RWPE2 (cell line): ENCODE measurements at places on chromosomes 11 and 22.

- H3K27me3 ChIP-seq: no peaks in the 10 kb centered on the region
- H3K4me1 ChIP-seq: no peaks in the 10 kb centered on the region
- no peaks in the 10 kb centered on the region for H3K36me3 ChIP-seq
- no peak for DNase-seq
- H3K4me3 ChIP-seq: no peak overlapping the region
These were observed 195.3 kb downstream of the BRD1 start for GRCh38 chr22:49632199-49633009.

- H3K4me3 ChIP-seq: no peak overlapping the region
- DNase-seq: peak; percentile 60
- peaks cover 6% of the 10 kb centered on the region for H3K4me1 ChIP-seq
- no peaks in the 10 kb centered on the region for H3K36me3 ChIP-seq
- no peak overlapping the region for H3K27ac ChIP-seq
- H3K27me3 ChIP-seq: no peaks in the 10 kb centered on the region
These were observed 32.2 kb upstream of the CARS1 start for GRCh38 chr11:3089236-3090061.

DNA sequence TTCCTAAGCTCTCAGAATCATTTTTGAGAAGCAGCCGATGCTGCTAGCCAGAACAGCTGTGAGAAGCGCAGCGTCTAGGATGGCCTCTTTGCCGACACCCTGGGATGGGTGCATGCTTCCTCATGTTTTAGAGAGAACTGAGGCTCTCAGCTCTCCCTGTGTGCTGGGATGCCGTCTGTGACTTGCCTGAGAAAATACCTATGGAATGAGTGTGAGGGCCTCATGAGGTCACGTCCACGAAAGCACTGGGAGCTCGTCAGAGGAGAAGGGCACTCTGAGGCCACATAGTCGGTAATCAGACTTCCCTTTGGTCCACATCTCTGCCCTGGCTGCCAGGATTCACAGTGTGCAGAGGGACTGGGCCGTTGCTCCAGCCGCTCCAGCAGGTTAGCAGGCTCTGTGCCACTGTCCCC, 54.7 kb downstream of the MICAL3 start:
- no peak overlapping the region for H3K4me3 ChIP-seq
- peak overlapping the region; percentile 93 for H3K27ac ChIP-seq
- H3K36me3 ChIP-seq: peaks cover 15% of the 10 kb centered on the region; the same call in 1 of the 2 replicates
- peaks cover 42% of the 10 kb centered on the region for H3K4me1 ChIP-seq
- no peak for DNase-seq

- no peaks in the 10 kb centered on the region for H3K36me3 ChIP-seq
- no peak overlapping the region for H3K27ac ChIP-seq
- no peaks in the 10 kb centered on the region for H3K27me3 ChIP-seq
- no peak overlapping the region for H3K4me3 ChIP-seq
These were observed 124.8 kb downstream of the ATG16L2 start for GRCh38 chr11:72939031-72939430.

- no peaks in the 10 kb centered on the region for H3K27me3 ChIP-seq
- no peak overlapping the region for H3K4me3 ChIP-seq
- DNase-seq: no peak
- H3K4me1 ChIP-seq: no peaks in the 10 kb centered on the region
- H3K36me3 ChIP-seq: peaks cover 44% of the 10 kb centered on the region
These were observed 41.7 kb downstream of the BRD1 start for GRCh38 chr22:49785841-49786471.

DNA sequence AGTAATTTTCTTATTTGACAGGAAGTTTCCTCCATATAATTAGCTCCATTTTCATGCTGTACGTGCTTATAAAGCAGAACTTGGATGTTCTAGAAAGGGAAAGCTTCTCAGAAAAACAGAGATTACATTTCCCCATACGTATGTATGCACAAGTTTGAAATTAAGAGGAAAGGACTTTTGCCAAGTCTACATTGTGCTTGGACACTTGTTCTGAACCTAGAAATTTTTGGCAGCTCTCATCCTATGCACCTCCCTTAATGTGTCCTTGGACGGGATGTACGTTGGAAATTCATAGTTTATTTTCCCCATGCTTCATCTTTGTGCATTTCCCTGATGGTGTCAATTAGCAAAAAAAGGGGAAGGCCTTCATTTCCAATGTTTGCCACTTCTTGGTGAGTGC, 322.7 kb downstream of the BLID start:
- H3K36me3 ChIP-seq: no peaks in the 10 kb centered on the region
- no peaks in the 10 kb centered on the region for H3K27me3 ChIP-seq
- H3K27ac ChIP-seq: no peak overlapping the region
- no peak overlapping the region for H3K4me3 ChIP-seq
- no peak for DNase-seq

- no peak for DNase-seq
- no peaks in the 10 kb centered on the region for H3K27me3 ChIP-seq
- peaks cover 19% of the 10 kb centered on the region for H3K4me1 ChIP-seq
These were observed 50.9 kb downstream of the ARFGAP3 start for GRCh38 chr22:42805998-42806830.

DNA sequence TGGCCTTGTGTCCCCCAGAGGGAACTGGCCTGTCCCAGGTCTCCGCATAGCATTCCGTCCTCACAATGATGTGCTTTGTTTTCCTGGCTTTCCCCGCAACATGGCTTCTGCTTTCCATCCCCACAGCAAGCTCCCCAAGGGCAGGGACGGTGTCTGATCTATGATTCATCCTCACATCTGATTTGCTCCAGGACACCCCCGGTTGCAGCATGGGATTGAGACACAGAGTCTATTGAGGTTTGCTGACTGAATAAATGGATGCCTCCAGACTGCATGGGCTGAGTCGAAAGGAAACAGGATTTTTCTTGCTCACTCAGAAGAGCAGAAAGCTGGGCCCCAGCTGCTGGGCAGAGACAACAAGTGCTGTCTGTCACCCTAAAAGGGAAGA, 40.2 kb downstream of the LMO1 start:
- DNase-seq: no peak
- H3K4me3 ChIP-seq: no peak overlapping the region
- H3K27me3 ChIP-seq: no peaks in the 10 kb centered on the region

GRCh38 chr11:37503411-37504059, 905.5 kb upstream of the RAG2 start:
- H3K4me1 ChIP-seq: peaks cover 50% of the 10 kb centered on the region
- H3K36me3 ChIP-seq: no peaks in the 10 kb centered on the region
- peak overlapping the region; percentile 97 for H3K27ac ChIP-seq
- no peak for DNase-seq
- no peaks in the 10 kb centered on the region for H3K27me3 ChIP-seq
- H3K4me3 ChIP-seq: no peak overlapping the region

GRCh38 chr11:60310407-60310998, 16.6 kb upstream of the MS4A6E start:
- H3K4me3 ChIP-seq: no peak overlapping the region
- no peak for DNase-seq
- H3K4me1 ChIP-seq: no peaks in the 10 kb centered on the region
- H3K27ac ChIP-seq: no peak overlapping the region
- H3K36me3 ChIP-seq: no peaks in the 10 kb centered on the region
